A673 (cell line): ENCODE measurements at places on chromosomes 6 and 20. TPM values are rescaled to one million over a fixed set of nuclear protein-coding genes. Genes with fewer than 3 reads are reported as not detected.
A peak's percentile ranks its signal among the peaks of the same experiment; 100 is the strongest.

- H3K36me3 ChIP-seq = peaks cover 9% of the 10 kb centered on the region
- peak overlapping the region; percentile 28 for H3K4me3 ChIP-seq
- peak overlapping the region; percentile 95 for H3K27ac ChIP-seq
These were observed 9.9 kb downstream of the BCL2L1 start for GRCh38 chr20:31712564-31713311.

- no peak overlapping the region for H3K27ac ChIP-seq
- no peak for DNase-seq
- H3K36me3 ChIP-seq = no peaks in the 10 kb centered on the region
- H3K4me3 ChIP-seq = no peak overlapping the region
These were observed 104.6 kb downstream of the EPB41L2 start for GRCh38 chr6:130958468-130958867.

DNA sequence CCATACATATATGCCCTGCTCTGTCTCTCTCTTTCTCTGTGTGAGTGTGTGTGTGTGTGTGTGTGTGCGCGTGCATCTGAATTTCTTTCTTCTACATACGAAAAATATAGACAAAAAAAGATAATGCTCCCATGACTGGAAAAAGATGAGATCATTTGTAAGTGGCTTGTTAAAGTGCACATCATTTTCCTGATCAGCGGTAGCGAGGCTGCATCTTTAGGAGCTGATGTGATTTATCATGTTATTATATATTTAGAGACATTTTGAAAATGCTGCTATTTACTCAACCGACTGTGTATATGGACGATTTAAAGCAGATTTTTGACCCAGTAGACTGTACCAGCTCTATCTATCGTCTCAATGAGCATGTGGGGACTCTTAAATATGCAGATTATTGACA lies 265.3 kb downstream of the TSHZ2 start:
- H3K36me3 ChIP-seq = no peaks in the 10 kb centered on the region
- H3K4me1 ChIP-seq = no peaks in the 10 kb centered on the region

DNA sequence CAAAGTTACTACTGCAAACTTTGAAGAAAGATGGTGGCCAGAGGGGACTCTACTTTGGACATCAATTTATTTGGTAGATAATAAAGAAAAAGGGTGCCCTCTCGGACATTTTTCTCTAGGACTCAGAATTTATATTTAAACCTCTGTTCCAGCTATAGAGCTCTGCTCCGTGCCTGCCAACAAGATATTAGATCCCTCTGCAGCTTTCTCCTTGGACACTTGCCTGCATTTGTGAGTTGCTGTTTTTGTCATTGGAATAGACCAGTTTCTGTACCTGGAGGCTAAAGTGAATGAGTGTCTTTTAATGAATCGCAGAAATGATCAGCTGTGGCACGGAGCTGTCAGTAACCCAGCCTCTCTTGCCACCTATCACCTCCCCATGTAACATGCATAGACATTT lies 253.5 kb downstream of the NRN1 start:
- H3K27ac ChIP-seq = peak overlapping the region; percentile 85
- H3K4me3 ChIP-seq = no peak overlapping the region
- peaks cover 28% of the 10 kb centered on the region for H3K4me1 ChIP-seq
- no peaks in the 10 kb centered on the region for H3K36me3 ChIP-seq

DNA sequence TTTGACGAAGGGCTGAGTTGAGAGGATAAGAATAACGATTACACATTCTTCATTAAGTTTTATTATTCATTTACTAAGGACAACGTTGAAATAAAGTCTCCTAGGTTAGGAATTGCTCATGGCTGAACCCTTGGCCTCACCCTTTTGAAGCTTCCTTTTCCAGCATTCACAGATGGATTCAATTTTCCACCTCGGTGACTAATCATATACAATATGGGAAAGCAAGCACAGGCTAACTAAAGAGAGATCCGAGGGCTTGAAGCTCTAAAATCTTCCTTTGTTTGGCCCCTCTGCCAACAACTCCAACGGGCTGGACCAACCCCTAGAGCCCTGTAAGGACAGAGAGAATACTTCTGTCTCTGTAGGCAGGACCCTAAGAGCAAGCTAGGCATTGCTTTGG lies 159.5 kb downstream of the SOD2 start:
- H3K36me3 ChIP-seq = no peaks in the 10 kb centered on the region
- H3K27ac ChIP-seq = no peak overlapping the region
- no peak overlapping the region for H3K4me3 ChIP-seq
- H3K4me1 ChIP-seq = no peaks in the 10 kb centered on the region
- H3K27me3 ChIP-seq = peaks cover 12% of the 10 kb centered on the region

GRCh38 chr20:45114465-45115385 lies at the start of gene WFDC5:
TSS of gene WFDC5 (minus strand) at chr20:45115174. CDS start at chr20:45115083, 91 bp downstream.
- no peak within 1 kb of the TSS for H3K4me3 ChIP-seq
- no peaks in the 10 kb centered on the region for H3K4me1 ChIP-seq
- peaks cover 6% of the 10 kb centered on the region for H3K27me3 ChIP-seq
- H3K36me3 ChIP-seq = no peaks in the 10 kb centered on the region

DNA sequence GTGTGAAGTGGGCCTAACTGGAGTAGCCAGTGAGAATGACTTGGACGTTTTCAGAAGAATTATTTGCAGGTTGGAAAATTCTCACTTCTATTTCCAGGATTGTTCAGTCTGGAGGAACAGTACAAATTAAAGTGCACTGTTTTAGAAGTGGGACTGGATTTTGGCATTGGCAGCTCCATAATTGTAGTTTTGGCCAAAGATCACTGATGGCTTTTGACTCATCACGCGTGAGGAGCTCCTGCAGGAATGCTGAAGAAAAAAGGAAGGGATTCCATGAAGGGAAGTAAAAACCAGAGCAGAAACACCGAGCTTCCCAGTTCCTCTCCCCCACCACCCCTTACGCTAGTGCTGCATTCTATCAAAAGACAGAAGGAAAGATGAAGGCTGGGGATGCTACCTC lies 103.5 kb downstream of the JARID2 start:
- no peaks in the 10 kb centered on the region for H3K36me3 ChIP-seq
- no peak for DNase-seq
- no peaks in the 10 kb centered on the region for H3K27me3 ChIP-seq
- peaks cover 47% of the 10 kb centered on the region for H3K4me1 ChIP-seq
- no peak overlapping the region for H3K4me3 ChIP-seq

DNA sequence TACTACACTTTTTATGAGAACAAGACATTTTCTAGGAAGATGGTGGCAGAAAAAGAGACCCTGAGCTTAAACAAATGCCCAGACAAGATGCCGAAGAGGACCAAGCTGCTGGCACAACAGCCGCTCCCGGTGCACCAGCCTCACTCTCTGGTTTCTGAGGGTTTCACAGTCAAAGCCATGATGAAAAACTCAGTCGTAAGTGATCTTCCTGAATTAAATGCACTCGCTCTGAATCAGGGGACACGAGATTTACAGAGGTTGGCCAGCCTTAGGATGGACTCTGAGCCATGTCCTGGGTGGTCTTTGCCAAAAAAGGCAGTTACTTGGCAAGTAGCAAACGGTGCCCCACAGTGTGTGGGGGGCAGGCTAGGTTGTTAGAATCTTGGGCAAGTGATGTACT lies 423 bp downstream of the PACRG start:
- H3K27me3 ChIP-seq = no peaks in the 10 kb centered on the region
- no peak overlapping the region for H3K27ac ChIP-seq
- H3K4me3 ChIP-seq = peak overlapping the region; percentile 79

DNA sequence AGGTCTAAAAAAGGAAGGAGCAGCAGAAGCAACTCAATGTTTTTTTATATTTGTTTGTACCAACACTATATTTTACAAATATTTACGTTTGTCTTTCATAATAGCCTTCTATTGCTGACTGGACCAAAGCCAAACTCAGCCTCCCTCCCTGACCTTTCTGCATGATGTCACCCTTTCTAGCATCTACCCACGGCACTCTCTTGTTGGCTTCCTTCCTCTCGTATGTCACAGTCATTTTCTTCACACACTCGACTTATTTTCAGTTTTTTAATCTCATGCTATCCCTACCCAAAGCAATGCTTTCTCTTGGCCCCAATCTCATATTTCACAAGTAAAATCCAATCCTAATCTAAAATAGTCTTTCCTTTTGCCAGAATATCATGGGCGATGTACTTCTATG lies 16.3 kb upstream of the FAM8A1 start:
- H3K4me1 ChIP-seq = no peaks in the 10 kb centered on the region
- no peaks in the 10 kb centered on the region for H3K36me3 ChIP-seq
- H3K4me3 ChIP-seq = no peak overlapping the region
- H3K27ac ChIP-seq = no peak overlapping the region
- no peaks in the 10 kb centered on the region for H3K27me3 ChIP-seq

DNA sequence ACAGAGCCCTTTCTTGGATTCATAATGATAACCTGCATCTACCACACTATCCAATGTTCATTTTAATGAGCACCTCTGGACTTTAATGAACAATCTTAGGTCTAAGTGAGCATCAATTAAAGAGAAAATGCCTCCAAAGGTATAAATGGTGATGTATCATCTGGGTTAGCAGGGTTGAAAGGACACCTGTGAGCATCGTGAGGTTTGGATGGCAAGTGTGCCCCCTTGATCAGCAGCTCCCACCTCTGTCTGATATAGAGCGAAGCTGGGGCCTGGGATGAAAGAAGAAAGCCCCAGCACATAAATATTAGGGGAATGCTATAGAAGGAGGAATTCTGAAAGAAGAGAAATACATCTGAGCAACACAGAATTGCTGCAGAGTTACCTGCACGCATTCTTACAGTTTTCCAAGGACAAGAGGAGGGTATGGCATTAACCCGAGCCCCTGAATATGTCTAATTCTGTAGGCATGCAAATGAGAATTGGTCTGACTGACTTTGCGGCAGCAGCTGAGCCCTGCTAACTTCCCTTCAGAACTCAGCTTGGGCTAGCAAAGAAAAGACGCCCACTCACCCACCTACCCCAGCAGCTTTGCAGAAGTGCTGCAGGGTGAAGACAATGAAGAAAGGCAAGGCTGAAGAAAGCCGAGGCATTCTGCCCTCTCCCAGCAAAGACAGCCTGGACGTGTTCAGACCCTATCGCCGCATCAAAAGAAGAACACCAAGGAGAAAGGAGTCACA lies 136.2 kb downstream of the GMPR start:
- H3K4me1 ChIP-seq = peaks cover 7% of the 10 kb centered on the region
- H3K27ac ChIP-seq = no peak overlapping the region
- DNase-seq = no peak
- H3K36me3 ChIP-seq = no peaks in the 10 kb centered on the region

DNA sequence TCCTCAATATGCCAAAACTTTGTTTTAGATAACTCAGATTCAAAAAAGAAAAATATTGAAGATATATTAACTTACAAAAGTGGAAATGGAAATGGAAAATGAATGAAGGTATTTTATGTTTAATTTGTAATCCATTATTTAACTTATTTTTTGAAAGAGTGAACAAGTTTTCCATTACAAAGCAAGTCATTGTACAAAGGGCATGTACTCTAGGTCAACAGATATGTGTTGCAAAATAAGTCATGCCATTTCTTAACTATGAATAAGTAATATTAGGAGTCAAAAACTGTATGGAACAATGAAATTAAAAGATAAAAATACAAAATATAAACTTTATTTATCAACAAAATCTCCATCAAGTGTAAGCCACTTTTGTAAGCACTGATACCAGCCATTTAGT lies 25.9 kb upstream of the DEFB113 start:
- no peak overlapping the region for H3K4me3 ChIP-seq
- no peak for DNase-seq
- H3K27ac ChIP-seq = no peak overlapping the region

DNA sequence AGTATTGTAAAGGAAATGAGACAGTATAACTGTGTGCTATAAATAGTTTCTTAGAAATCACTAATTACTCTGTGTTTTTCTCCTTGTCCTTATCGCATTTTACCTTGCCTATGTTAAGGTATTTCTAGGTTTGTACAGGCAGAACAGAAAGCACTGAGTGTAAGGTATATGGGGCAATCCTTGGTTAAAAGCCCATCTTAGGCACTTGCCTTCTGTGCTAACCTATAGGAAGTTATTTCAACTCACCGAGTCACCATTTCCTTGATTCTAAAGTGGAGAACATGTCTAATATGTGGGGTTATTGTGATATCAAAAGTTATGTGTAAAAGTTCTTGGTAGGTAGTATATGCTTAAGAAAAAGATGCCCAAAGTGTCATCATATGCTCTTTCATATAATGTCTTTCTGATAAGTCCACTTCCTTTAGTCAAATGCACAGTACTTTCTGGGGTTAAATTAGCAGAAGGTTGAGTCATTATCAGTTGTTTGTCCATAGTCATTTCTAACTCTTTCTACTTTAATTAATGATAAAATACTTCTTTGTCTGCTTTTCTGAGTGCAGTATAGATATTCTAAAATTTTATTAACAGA lies 276.4 kb downstream of the UTRN start:
- no peak overlapping the region for H3K27ac ChIP-seq
- no peak overlapping the region for H3K4me3 ChIP-seq
- no peak for DNase-seq
- H3K4me1 ChIP-seq = peaks cover 20% of the 10 kb centered on the region
- H3K27me3 ChIP-seq = no peaks in the 10 kb centered on the region

DNA sequence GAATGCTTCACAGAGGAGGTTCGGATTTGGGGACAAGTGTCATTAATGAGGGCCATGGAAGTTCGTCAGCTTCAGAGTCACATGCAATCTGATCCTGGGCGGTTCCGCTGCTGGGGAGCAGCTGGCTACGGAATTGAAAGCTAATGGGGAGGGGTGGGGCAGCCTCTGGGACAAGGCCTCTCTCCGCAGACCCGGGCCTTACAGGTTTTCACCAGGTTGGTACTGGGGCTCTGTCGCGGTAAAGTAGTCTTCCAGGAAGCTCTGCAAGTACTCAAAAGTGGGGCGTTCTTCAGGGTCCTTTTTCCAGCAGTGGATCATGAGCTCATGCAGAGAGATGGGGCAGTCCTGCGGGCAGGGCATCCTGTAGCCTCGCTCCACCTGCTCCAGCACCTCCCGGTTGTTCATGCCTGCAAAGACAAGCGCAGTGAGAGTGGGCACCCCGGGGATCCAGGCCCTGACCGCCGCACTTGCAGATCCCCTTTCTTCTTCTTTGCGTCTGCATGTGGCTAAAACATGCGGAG lies 55.9 kb upstream of the TRAF3IP2 start:
- peaks cover 3% of the 10 kb centered on the region for H3K36me3 ChIP-seq
- no peak overlapping the region for H3K27ac ChIP-seq
- no peaks in the 10 kb centered on the region for H3K27me3 ChIP-seq
- H3K4me3 ChIP-seq = no peak overlapping the region

The SAMD10 gene
- total RNA-seq = 6.3 and 7.2 TPM in 2 replicates

The KCNQ5 gene
- 17.8 and 18.6 TPM in 2 replicates for total RNA-seq

The CAP2 gene
- total RNA-seq = 18.4 and 20.8 TPM in 2 replicates

The BHLHE23 gene
- not detected in 2 replicates for total RNA-seq

The HLA-DMB gene
- total RNA-seq = 0.34 and 0.46 TPM in 2 replicates

The BPIFB1 gene
- not detected in 2 replicates for total RNA-seq

The PDE10A gene
- total RNA-seq = 2.3 and 2.7 TPM in 2 replicates
